ENCODE measurements at places on chromosomes 3 and 15.

GRCh38 chr3:136351905-136352304 is 101.8 kb downstream of the PCCB start:
- DNase-seq: no peak

DNA sequence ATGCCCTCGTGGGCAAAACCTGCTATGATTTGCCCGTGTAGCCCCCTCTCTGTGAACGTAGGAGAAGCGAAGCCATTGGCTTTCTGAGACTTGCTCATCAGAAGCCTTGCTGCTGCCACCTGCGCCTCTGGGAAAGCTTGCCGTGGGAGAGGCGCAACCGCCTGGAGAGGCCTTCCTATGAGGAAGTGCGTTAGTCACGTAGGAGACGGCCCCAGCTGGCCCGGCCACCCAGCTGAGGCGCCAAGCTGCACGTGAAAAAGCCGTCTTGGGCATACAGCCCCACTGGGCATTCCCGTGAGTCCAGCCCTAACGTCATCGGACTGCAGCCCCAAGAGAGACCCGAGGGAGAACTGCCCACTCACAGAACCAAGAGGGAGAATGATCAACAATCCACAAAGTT is 49.1 kb upstream of the TJP1 start:
- no peak for DNase-seq

DNA sequence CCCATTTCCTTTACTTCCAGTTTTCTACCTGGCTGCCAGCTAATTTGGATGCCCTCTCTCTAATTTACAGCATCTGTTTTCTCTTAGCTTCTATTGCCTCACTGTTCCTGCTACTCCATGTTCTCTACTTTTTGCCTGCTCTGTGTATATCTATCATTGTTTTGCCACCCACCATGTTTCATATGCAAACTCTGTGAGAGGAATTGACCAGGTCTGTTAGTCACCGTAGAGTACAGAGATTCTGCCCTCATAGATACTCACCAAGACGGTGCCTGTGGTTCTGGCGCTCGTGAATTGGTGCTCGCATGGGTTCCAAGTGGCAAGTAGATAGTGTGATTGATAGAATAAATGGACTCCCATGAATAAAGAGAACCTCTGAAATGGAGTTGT is 288.8 kb downstream of the CNTN6 start:
- DNase-seq: no peak

GRCh38 chr15:94610069-94610468 is 378.7 kb downstream of the MCTP2 start:
- DNase-seq: no peak

- no peak for DNase-seq
Observed at GRCh38 chr3:23193831-23194230, 9.3 kb upstream of the UBE2E2 start.

DNA sequence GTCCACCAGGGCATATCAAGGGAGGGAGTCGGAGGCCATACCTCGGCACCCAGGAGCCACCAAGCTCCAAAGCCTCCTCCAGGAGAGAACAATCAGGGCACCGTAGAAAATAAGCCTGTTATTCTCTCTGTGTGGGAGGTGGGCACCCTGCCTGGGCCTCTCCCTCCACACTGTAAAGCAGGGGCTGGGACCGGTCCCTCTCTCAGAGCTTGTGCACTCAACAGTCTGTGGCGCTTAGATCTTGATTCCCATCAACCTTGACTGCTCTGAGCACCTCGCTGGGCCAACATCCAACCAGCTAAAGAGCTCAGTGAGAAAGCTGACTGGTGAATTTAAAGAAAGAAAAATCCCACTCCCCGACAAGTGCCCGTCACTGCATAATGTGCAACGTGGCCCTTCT is 53.0 kb downstream of the PCSK6 start:
- DNase-seq: no peak

GRCh38 chr3:132090921-132091320 is 56.1 kb upstream of the CPNE4 start:
- no peak for DNase-seq

Measured in AG04449 (cell line).